ENCODE measurements at places on chromosomes 11 and 22.

- H3K27me3 ChIP-seq: no peaks in the 10 kb centered on the region
- no peak overlapping the region for H3K4me3 ChIP-seq
- H3K36me3 ChIP-seq: no peaks in the 10 kb centered on the region
Measured at GRCh38 chr11:106785913-106786650, 232.2 kb downstream of the GUCY1A2 start.

DNA sequence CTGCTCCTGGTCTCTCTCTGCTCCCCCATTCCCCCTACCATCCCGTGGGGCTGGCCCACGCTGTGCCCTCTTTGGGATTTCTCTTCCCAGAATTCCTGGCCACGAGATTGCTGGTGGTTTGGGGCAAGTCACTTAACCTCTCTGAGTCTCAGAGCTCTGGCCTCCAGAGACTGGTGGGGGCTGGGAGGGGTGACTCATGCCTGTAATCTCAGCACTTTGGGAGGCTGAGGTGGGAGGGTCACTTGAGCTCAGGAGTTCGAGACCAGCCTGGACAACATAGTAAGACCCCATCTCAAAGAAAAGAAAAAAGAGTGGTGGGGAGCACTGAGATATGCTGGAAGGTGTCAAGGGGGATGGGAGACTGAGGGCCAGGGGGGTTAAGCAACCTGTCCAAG lies 18.3 kb downstream of the OTUB1 start:
- peaks cover 77% of the 10 kb centered on the region for H3K27me3 ChIP-seq
- H3K4me1 ChIP-seq: no peaks in the 10 kb centered on the region
- H3K4me3 ChIP-seq: no peak overlapping the region
- DNase-seq: no peak

DNA sequence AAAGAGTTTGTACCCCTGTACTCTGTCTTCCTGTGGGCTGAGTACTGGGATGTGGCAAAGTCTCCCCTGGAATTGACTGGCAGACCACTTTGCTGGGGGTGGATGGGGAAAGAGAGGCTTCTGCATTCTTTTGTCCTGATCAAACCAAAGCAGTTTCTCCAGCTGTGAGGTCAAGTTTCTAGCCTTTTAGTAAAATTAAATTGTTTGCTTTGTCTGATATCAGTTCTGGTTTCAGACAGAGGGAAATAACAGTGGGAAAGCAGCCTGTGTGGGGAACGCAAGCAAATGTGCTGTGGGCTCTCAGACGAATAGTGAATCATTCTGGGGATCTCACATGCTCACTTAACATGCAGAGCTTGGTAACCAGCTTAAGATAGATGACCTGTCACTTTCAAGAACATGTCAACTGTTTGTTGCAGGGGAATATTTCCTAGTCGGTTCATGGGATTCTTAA lies 151.6 kb downstream of the FAT3 start:
- H3K36me3 ChIP-seq: no peaks in the 10 kb centered on the region
- no peaks in the 10 kb centered on the region for H3K4me1 ChIP-seq
- DNase-seq: no peak
- no peak overlapping the region for H3K27ac ChIP-seq
- no peaks in the 10 kb centered on the region for H3K27me3 ChIP-seq
- H3K4me3 ChIP-seq: no peak overlapping the region

DNA sequence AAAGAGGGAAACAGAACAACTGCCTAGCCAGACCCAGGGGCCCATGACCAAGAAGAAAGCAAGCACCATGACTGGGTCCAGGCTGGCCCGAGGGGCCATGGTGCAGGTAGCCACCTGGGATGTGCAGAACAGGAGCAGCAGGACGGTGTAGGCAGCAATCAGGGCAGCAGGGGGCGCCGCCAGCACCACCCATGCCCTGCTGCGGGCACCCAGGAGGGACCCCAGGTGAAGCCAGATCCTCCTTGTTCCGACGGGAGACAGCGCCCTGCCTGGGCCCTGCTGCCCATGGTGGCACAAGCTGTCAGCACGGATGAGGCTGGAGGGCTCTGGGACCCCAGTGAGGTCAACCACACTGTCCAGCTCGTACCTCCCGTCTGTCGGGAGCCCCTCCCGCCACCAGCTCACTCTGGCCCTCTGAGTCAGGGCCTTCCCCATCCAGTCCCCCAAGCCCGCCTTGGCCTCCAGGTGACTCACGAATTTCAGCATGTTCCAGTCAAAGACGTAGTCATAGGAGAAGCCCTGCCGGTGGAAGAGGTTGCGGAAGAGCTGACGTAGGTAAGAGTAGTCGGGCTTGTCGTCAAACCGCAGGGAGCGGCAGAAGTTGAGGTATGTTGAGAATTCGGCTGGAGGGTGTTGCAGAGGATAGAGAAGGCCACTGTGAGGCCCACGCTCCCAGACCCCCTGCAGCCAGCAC lies 18.8 kb downstream of the CSNK1E start:
- no peak for DNase-seq
- no peak overlapping the region for H3K27ac ChIP-seq

DNA sequence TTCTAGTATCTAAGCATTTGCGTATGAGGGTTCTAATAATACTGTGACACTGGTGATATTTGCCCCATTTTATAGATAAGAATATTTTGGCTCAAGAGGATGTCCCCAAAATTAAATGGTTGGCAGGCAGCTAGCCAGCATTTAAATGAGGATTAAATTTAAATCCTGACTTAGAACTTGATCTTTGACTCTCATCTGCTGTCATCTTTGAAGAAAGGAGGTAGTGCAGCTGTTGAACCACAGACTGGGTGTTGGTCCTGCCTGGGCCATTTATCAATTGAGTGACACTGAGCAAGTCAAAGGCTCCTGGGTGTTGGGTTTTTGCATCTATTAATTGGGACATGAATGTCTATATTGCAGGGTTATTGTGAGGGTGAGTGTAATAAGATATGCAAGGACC lies 112.3 kb downstream of the INSC start:
- H3K4me1 ChIP-seq: no peaks in the 10 kb centered on the region
- H3K36me3 ChIP-seq: no peaks in the 10 kb centered on the region
- peaks cover 1% of the 10 kb centered on the region for H3K27me3 ChIP-seq
- no peak overlapping the region for H3K27ac ChIP-seq

DNA sequence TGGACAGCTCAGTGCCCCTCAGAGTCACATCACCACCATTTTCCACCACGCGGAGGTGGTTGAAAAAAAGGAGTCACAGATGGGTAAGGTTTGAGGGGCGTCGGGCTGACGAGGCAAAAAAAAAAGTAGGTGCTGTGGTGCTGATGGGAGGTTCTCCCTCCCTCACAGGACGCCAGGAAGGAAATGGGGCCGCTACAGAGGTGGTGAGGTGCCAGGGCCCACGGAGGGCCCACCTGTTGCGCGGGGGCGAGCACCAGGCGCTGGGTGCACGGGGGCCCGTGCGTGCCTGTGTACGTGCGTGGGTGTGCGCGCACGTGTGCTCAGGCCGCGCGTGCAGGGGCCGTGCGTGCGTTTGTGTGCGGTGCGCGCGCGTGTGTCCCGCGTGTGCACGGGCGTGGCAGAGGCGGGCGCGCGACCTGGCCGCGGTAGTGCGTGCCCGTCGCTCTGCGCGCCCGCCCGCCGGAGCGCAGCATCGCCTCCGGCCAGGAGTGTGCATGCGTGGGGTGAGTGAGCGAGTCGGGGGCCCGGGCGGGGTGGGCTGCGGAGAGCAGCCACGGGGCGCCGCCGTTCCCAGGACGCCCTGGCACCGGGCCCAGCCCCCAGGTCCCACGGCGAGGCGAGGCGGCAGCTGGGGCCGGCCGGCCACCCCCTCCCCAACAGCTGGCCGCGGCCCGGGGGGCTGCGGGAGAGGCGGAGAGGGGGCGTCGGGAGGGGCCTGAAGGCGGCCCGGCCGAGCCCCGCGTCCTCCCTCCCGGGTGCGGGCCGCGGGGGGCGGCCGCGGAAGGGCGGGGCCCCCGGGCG lies 2.8 kb downstream of the PDGFB start:
- peaks cover 22% of the 10 kb centered on the region for H3K4me1 ChIP-seq
- H3K36me3 ChIP-seq: no peaks in the 10 kb centered on the region
- H3K27ac ChIP-seq: no peak overlapping the region
- H3K4me3 ChIP-seq: peak overlapping the region; percentile 16
- no peak for DNase-seq

DNA sequence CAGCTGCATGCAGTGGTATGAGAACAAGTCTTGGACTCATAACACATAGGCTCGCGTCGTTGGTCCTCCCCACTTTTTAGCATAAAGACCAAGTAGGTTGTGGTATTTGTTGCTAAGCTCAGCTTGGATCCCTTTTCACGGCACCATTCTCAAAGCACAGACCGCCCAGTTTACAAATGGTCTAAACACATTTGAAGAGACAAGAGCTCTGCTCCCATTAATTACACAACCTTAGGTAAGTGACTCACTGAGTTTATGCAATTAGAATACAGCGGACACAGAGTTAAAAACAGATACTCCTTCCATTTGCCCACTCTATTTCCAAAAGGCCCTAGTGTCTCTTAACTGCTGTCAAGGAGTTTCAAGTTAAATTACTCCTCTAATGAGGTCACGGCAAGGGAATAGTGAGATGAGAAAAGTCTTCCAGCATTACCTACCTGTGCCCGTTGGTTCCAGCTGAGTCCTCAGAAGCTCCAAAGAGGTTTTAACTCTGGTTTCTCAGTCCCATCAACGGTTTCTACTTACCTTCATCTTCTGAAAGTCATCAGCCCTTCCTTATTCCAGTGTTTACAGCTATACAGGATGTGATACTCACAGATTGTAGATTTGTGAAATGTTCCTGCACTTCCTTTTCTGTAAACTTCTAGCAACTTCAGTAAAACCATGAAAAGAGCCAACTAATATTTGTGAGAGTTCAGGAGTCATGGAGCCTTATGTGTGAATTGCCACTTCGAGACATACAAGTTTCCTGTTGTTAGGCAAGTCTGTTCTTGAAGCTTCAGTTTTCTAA lies at the start of gene MS4A6A:
Gene MS4A6A (minus strand): TSS at position 543 of the 790 bp plus-strand sequence. CDS start 1,356 bp downstream, outside the sequence.
- no peaks in the 10 kb centered on the region for H3K4me1 ChIP-seq
- H3K36me3 ChIP-seq: no peaks in the 10 kb centered on the region
- H3K27me3 ChIP-seq: no peaks in the 10 kb centered on the region
- H3K27ac ChIP-seq: no peak within 1 kb of the TSS

- H3K36me3 ChIP-seq: peaks cover 2% of the 10 kb centered on the region
- H3K4me3 ChIP-seq: no peak overlapping the region
- no peaks in the 10 kb centered on the region for H3K4me1 ChIP-seq
- DNase-seq: no peak
- no peak overlapping the region for H3K27ac ChIP-seq
Measured at GRCh38 chr22:42511401-42511891, 8.2 kb downstream of the RRP7A start.

- peaks cover 3% of the 10 kb centered on the region for H3K27me3 ChIP-seq
- H3K4me3 ChIP-seq: no peak overlapping the region
- no peak overlapping the region for H3K27ac ChIP-seq
- H3K36me3 ChIP-seq: no peaks in the 10 kb centered on the region
- no peaks in the 10 kb centered on the region for H3K4me1 ChIP-seq
- DNase-seq: no peak
Measured at GRCh38 chr11:130441719-130442118, 6.7 kb upstream of the ADAMTS15 start.

DNA sequence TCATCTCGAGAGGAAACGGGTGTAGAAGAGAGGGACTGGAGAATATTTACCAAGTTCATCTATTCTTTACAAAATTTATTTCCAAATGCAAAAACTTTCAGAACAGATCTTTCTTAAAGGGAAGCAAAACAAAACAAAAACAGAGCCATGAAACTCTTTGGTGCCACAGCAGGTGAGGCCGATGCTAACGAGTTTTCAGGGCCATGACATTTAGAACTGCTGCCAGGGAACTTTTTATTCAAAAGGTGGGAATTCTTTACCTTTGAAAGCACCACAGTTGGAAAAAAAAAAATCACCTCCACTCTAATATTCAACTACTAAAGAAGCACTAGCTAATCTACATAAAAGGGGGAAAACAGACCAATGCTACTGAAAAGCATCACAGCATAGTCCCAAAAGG lies 230.1 kb downstream of the DCDC1 start:
- H3K36me3 ChIP-seq: no peaks in the 10 kb centered on the region
- no peaks in the 10 kb centered on the region for H3K27me3 ChIP-seq
- H3K4me3 ChIP-seq: no peak overlapping the region
- peak; percentile 19 for DNase-seq

- no peaks in the 10 kb centered on the region for H3K4me1 ChIP-seq
- H3K4me3 ChIP-seq: no peak overlapping the region
- H3K27ac ChIP-seq: no peak overlapping the region
- no peaks in the 10 kb centered on the region for H3K27me3 ChIP-seq
- no peak for DNase-seq
- H3K36me3 ChIP-seq: no peaks in the 10 kb centered on the region
Measured at GRCh38 chr11:26613759-26614158, 41.7 kb upstream of the MUC15 start.

DNA sequence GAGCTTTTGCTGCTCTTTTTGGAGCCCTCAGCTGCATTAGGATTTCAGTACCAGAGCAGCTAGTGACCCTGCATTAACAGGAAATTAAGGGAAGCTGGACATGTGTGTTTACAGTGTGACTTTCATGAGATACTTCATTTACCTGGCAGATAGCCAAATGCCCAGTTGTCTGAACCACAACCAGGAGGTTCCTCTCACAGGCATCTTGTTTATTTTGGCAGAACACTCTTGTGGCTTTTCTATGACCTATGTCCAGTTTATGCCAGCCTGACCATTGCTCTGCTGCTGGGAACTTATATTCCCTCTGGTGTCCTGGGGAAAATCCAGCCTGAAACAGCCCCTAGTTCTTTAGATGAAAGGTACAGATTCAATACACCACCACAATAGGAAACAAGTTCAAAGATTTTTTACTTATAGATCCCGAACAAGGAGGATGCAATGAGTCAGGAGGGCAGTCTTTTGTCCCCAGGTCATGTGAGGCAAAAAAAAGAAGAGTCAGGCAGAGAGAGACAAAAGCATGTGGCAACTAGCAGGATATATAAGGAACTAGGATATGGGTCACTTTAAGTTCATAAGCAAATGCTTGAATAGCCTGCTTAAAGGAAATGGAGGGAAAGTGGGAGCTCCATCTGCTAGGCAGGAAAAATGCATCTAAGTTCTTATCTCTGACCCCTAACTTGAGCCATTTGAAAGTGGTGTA lies 379.3 kb downstream of the INSC start:
- H3K4me3 ChIP-seq: no peak overlapping the region
- H3K36me3 ChIP-seq: no peaks in the 10 kb centered on the region
- DNase-seq: no peak
- H3K4me1 ChIP-seq: no peaks in the 10 kb centered on the region
- no peaks in the 10 kb centered on the region for H3K27me3 ChIP-seq
- H3K27ac ChIP-seq: no peak overlapping the region

DNA sequence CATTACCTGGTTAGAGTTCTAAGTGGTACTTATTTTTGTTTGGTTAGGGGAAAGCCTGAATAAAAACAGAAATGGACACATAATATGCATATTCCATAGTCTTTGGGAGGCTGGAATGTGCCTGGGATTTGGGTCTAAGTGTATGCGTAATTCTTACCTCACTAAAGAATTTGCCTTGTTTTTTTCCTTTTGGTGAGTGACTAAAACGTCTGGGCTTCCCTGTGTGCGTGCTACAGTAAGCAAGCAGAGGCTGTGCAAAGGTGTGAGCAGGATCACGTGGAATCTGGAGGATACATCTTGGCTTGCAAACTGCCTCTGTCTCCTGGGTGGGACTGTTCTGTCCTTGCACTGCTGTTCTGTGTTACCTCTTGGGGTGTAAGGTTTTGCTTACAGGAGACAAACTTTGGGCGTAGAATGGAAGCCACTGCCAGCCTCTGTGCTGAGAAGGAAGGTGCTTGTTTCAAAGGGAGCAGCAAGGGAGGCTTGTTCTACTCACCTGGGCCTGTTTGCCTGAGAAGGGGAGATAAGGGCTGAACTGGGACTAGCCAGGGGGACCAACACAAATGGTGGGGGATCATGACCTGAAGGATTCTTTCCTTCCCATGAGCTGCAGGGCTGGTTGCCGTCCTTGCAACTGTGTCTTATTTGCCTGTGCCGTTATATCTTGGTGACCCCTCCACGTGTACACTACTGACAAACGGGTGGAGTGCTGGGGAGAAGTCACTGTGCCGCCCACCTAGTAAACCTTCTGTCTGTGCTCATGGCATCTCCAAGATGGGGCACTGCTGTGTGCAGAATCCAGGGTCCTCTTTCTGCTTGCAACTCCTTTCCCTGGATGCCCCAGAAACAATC lies 4.5 kb downstream of the NEAT1 start:
- H3K36me3 ChIP-seq: no peaks in the 10 kb centered on the region
- no peak overlapping the region for H3K27ac ChIP-seq
- no peaks in the 10 kb centered on the region for H3K27me3 ChIP-seq
- no peak for DNase-seq

Data from H1 (cell line).